ENCODE measurements at places on chromosomes 3 and 15.

GRCh38 chr15:48397841-48398240 is 66.6 kb downstream of the DUT start:
- DNase-seq = no peak

DNA sequence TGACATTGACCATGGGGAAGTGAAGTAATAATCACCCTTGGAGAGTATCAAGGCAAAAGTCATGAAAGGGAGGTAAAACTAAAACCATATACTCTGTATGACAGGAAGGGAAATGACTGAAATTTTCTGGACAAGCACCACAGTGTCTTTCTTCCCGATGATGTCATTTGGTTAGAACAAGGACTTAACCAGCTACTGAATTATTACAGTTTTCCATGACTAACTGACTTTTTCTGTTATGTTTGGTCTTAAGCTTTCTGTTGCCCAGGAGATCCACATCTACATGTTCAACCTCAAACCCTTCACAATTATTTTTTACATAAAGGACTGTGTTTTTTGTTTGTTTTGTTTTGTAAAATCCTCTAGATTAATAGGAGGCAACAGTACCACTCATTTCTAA is 191.9 kb upstream of the IL12A start:
- DNase-seq = no peak

- DNase-seq = no peak
These were observed 11.0 kb upstream of the KCNMB2 start for GRCh38 chr3:178525251-178525650.

DNA sequence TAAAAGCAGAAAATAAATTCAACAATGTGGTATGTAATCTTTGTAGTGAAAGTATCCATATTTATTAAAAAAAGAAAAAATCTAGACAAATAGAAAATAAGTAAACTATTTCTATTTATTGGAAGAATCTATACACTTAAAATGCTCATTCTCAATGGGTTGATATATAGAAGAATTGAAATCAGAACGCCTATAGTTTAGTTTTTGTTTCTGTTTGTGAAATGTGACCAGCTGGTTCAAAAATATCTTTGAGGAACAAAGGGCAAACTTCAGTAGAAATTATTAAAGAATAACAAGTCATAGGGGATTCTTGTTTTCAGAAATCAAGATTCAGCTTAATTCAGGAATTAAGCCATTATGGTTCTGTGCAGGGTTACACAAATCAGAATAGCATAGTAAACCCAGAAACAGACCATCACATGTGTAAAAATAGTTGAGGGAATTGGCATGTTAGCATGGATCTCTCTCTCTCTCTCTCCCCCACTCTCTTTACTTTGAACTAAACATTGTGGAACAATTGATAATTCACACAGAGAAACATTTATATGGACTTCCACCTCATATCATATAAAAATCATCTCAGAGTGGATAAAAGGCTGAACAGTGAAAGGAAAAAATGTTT is 134.0 kb downstream of the CHL1 start:
- DNase-seq = no peak

- DNase-seq = no peak
These were observed 19.8 kb downstream of the MAPKBP1 start for GRCh38 chr15:41794081-41794480.

DNA sequence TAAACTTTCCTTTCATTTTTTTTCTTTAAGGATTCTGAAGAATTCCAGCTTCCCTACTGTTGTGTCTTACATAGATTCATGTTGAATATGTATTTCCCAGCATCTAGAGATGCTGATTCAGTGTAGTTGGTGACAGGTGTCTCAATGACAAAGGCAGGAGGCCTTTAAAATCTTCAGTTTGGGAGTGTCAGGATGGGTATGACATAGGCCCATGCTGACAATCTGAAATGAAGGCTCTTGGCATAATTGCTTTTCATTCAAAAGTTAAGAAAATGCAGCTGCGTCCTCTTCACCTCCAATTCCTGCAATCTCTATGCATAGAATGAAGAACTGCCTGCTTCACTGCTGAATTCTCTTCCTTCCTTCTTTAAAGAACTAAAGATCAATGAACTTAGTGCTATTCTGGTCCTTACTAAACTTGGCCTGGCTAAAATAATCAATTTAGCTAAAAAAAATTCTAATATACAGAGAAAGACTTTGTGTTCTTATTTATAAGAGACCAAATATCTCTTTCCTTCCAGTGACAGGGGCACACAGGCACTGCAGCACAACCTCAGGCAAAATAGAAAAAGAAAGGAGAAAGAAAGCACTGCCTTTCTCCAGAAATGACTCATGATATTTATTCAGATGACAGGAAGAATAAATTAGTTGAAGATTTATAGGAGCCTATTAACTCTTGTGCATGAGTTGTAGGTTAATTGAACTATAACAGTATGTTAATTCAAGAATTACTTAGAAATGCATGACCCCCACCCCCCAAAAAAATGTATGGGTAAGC is 152.6 kb upstream of the GBE1 start:
- DNase-seq = no peak

GRCh38 chr15:75776065-75776423 is 63.4 kb upstream of the CSPG4 start:
- DNase-seq = no peak
